Regular cardiac myocyte (primary cell): ENCODE measurements at places on chromosomes 5 and 9. TPM values are rescaled to one million over a fixed set of nuclear protein-coding genes. Genes with fewer than 3 reads are reported as not detected.

Gene KDM4C
- 36.6 and 47.1 TPM in 2 replicates for total RNA-seq

Gene SAXO1
- under 0.01 TPM in 1 of 2 replicates, not detected in the other for total RNA-seq

Gene SPATA31A3
- not detected in 2 replicates for total RNA-seq

Gene SSNA1
- 43.1 and 109 TPM in 2 replicates for total RNA-seq

Gene SLC31A2
- total RNA-seq, result 7.3 and 20.3 TPM in 2 replicates

Gene MAN2A1
- 68.4 and 71.9 TPM in 2 replicates for total RNA-seq

Gene MTAP
- 33.5 and 49.5 TPM in 2 replicates for total RNA-seq

Gene CMYA5
- total RNA-seq, result under 0.01 and 1.1 TPM in 2 replicates

Gene GKAP1
- total RNA-seq, result 0.38 and 0.56 TPM in 2 replicates

Gene OCLN
- 1.3 and 2.3 TPM in 2 replicates for total RNA-seq

Gene DDX31
- total RNA-seq, result 12.1 and 14.2 TPM in 2 replicates

Gene HIGD2A
- 16.7 and 21.7 TPM in 2 replicates for total RNA-seq

Gene IL17B
- total RNA-seq, result 0.28 and 0.38 TPM in 2 replicates

Gene KIF24
- 0.85 and 2.7 TPM in 2 replicates for total RNA-seq

Gene CDX1
- total RNA-seq, result 0.38 and 0.56 TPM in 2 replicates

Gene ELAVL2
- total RNA-seq, result not detected in 2 replicates

Gene ASPN
- 1.3 and 7.3 TPM in 2 replicates for total RNA-seq

Gene PCDHB7
- 0.19 and 1.1 TPM in 2 replicates for total RNA-seq

Gene ZBED3
- total RNA-seq, result 0.28 and 0.96 TPM in 2 replicates

Gene TICAM2
- 3.1 and 6.3 TPM in 2 replicates for total RNA-seq

Gene FLT4
- total RNA-seq, result 0.56 and 0.58 TPM in 2 replicates

Gene NTNG2
- 0.96 and 2.8 TPM in 2 replicates for total RNA-seq

Gene PDE8B
- total RNA-seq, result 0.56 TPM in 1 of 2 replicates, not detected in the other

Gene F2RL1
- total RNA-seq, result 24.3 and 64.8 TPM in 2 replicates

Gene CLTA
- total RNA-seq, result 247 and 276 TPM in 2 replicates

Gene ZER1
- total RNA-seq, result 14.8 and 21.1 TPM in 2 replicates

Gene CCNJL
- total RNA-seq, result 0.58 and 0.85 TPM in 2 replicates

Gene NUTM2F
- not detected in 2 replicates for total RNA-seq

Gene ANKRD18A
- under 0.01 TPM in 1 of 2 replicates, not detected in the other for total RNA-seq

Gene TYRP1
- total RNA-seq, result 1.7 TPM in 1 of 2 replicates, not detected in the other

Gene GPR151
- total RNA-seq, result not detected in 2 replicates

Gene PTRH1
- total RNA-seq, result 17.8 and 32.0 TPM in 2 replicates

Gene INSL4
- not detected in 2 replicates for total RNA-seq

Gene CCL27
- not detected in 2 replicates for total RNA-seq

Gene SIT1
- not detected in 2 replicates for total RNA-seq

Gene TRIM7
- 0.85 and 3.1 TPM in 2 replicates for total RNA-seq

Gene EMB
- 13.5 and 15.9 TPM in 2 replicates for total RNA-seq

Gene TSSK1B
- under 0.01 TPM in 1 of 2 replicates, not detected in the other for total RNA-seq

Gene ISL1
- not detected in 2 replicates for total RNA-seq

Gene STPG3
- not detected in 2 replicates for total RNA-seq

Gene PRDM12
- total RNA-seq, result not detected in 2 replicates

Gene PCDHGA9
- 2.1 and 3.1 TPM in 2 replicates for total RNA-seq

Gene HABP4
- 15.8 and 19.9 TPM in 2 replicates for total RNA-seq

Gene SEMA6A
- total RNA-seq, result 0.19 and 0.28 TPM in 2 replicates
